Stimulated activated naive B cell treated with anti-CD40 and anti-IgM and Interleukin-4, amounts not matched to agents 10 μg/mL and 1 μg/mL and 100 μg/mL, for 72 hours (primary cell): ENCODE measurements at places on chromosomes 4 and X.

- H3K4me1 ChIP-seq = no peaks in the 10 kb centered on the region
- no peak overlapping the region for H3K4me3 ChIP-seq
These were observed 399.3 kb downstream of the GPM6A start for GRCh38 chr4:175412746-175413145.

GRCh38 chrX:20399728-20400414 lies 133.2 kb upstream of the RPS6KA3 start:
- DNase-seq = no peak
- H3K4me1 ChIP-seq = peaks cover 8% of the 10 kb centered on the region
- no peaks in the 10 kb centered on the region for H3K36me3 ChIP-seq
- no peaks in the 10 kb centered on the region for H3K27me3 ChIP-seq
- no peak overlapping the region for H3K27ac ChIP-seq

DNA sequence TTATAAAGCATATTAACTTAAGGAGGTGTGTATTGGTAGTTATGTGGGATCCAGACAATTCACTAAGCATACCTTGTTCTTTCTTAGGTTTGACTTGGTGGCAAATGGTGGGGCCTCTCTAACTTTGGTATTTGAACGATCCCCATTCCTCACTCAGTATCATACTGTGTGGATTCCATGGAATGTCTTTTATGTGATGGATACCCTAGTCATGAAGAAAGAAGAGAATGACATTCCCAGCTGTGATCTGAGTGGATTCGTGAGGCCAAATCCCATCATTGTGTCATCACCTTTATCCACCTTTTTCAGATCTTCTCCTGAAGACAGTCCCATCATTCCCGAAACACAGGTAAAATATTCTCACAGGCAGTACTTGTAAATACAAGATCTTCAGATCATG lies 186.4 kb downstream of the DCTD start:
- H3K27ac ChIP-seq = no peak overlapping the region
- no peaks in the 10 kb centered on the region for H3K4me1 ChIP-seq
- no peaks in the 10 kb centered on the region for H3K36me3 ChIP-seq
- no peaks in the 10 kb centered on the region for H3K27me3 ChIP-seq
- H3K4me3 ChIP-seq = no peak overlapping the region
- no peak for DNase-seq

GRCh38 chrX:39953879-39954278 lies 143.9 kb downstream of the BCOR start:
- H3K4me3 ChIP-seq = no peak overlapping the region
- DNase-seq = no peak
- no peak overlapping the region for H3K27ac ChIP-seq
- H3K4me1 ChIP-seq = peaks cover 6% of the 10 kb centered on the region
- no peaks in the 10 kb centered on the region for H3K27me3 ChIP-seq
- H3K36me3 ChIP-seq = no peaks in the 10 kb centered on the region

DNA sequence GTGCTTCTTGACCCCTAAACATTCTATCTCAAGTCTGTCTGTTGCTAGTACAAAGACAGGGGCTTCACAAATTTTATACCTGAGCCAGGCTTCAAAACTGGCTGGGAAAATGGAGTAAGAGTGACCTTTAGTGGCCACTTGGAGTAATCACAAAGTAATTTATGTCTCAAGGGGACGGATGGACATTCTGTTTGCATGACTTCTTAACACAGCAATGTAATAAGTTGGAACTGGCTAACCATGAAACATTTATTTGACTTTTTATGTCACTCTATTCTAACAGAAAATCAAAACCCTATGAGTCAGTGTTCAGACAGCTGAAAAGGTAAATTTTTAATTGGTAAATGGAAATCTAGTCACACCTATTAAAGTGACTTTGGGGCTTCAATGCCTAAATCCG lies 600.6 kb downstream of the ANKRD50 start:
- DNase-seq = no peak
- no peak overlapping the region for H3K4me3 ChIP-seq
- no peaks in the 10 kb centered on the region for H3K36me3 ChIP-seq
- H3K4me1 ChIP-seq = no peaks in the 10 kb centered on the region
- H3K27me3 ChIP-seq = no peaks in the 10 kb centered on the region

DNA sequence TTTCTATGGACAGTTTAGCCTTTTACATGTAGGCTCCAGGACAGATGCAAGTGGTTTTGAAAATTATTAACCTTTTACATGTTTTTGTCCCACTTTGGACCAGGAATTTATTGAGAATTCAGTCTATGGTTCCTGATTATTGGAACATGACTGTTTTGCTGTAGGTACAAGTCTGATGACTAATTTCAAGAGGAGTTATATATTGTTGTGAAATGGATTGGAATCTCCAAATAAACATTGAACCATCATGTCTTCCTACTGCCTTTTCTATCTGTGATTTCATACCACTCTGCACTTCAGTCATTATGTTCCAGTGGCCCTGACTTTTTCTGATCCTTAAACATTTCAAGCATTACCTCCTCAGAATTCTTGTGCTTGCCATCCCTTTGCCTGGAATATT lies 35.9 kb downstream of the TBC1D19 start:
- no peak for DNase-seq
- peaks cover 8% of the 10 kb centered on the region for H3K4me1 ChIP-seq
- H3K27ac ChIP-seq = no peak overlapping the region
- peaks cover 10% of the 10 kb centered on the region for H3K36me3 ChIP-seq
- no peaks in the 10 kb centered on the region for H3K27me3 ChIP-seq

DNA sequence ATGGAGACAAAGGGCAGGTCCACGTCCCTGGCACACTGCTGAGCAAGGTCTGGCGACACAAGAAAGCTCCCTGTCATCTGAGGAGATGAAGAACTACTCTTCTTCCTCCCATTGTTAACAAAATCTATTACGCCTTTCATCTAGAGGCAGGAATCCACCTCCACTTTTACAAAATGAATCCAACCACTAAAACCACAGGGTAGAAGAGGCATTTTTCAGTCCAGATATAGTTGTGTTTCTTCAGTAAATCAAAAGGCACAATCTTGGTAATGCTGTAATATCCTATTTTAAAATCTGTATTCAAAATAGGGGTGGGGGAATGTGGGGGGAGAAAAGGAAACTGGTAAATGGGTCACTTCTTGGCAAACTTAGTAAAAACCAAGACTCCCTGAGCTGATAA lies 101.4 kb downstream of the CDS1 start:
- no peak overlapping the region for H3K27ac ChIP-seq
- peaks cover 11% of the 10 kb centered on the region for H3K4me1 ChIP-seq
- no peaks in the 10 kb centered on the region for H3K36me3 ChIP-seq
- no peaks in the 10 kb centered on the region for H3K27me3 ChIP-seq
- H3K4me3 ChIP-seq = no peak overlapping the region

GRCh38 chrX:20481632-20482031 lies 214.9 kb upstream of the RPS6KA3 start:
- no peak overlapping the region for H3K27ac ChIP-seq
- no peaks in the 10 kb centered on the region for H3K36me3 ChIP-seq
- H3K27me3 ChIP-seq = peaks cover 5% of the 10 kb centered on the region

DNA sequence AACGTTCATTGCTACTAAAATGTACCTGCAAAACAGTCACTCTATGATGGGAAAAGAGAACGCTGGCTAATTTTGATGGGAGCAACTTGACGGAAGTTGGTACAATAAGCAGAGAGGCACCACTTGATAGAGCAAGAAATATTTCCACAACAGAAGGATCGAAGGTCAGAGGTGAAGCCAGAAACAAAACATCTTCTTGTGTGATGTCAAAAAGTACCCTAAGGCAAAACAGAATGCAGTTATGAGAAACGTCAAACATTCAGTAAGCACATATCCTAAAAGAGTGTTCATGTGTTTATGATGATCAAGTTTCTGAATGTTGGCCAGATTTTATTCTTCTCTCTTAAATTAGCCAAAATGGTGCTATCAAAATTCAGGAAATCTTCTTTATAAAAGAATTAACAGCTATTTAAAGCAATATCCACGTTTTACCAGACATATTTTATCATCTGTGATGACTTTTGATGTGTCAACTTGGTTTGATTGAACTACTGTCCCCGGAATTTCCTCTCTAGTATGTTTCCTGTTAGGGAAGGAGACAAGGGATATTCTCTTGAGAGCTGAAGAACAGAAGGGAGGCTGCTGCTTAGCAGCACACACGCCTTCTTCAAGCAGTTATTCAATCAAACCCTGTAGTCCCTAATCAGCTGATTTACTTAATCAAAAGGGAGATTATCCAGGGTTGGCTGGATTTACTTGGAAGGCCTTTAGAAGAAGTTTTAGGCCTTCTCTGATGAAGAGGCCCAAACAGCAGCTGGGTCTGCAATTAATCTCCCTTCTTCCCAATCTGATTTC lies 15.7 kb downstream of the AASDH start:
- no peak overlapping the region for H3K4me3 ChIP-seq
- no peak overlapping the region for H3K27ac ChIP-seq
- no peak for DNase-seq
- peaks cover 42% of the 10 kb centered on the region for H3K36me3 ChIP-seq

DNA sequence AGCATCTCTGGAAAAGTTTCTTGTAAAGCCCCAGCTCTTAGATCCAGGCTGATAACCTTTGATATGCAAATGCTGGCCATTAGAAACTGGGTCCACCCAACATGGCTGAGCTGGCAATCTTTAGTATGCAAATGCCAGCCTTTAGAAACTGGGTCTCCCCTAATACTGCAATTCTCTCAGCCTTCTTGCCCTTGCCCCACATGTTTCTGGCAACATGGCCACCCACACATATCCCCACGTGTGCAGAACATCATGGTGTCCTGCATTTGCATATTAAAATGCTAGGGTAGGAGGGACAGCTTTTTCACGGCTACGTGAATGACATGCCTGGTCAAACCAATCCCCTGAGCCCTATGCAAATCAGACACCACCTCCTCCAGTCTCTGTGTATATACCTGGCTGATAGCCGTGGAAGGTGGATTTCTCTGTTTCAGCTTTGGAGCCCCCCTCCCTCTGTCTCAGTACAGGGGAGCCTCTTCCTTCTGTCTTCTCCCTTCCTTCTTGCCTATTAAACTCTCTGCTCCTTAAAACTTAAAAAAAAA lies 344.0 kb upstream of the NWD2 start:
- DNase-seq = no peak
- no peaks in the 10 kb centered on the region for H3K36me3 ChIP-seq
- no peaks in the 10 kb centered on the region for H3K4me1 ChIP-seq
